ENCODE measurements at places on chromosomes 16 and 17.

DNA sequence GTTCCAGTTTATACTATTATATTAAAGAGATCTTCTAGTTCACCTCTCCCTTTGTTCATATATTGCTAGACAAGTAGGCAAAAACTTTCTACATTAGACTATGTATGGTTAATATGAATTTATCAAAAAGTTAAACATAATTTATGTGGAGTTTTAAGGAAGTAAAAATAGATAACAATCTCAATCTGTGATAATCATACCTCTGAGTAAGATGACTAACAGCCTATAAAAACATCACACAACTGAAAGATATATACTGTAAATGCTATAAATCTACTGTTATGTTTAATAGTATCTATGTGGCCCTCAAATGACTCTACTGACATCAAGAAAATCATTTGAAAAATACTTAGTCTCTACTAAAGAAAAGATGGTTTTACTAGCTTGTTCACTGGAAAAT, 37.1 kb downstream of the AP1G1 start:
- no peak for DNase-seq

- no peak for DNase-seq
Observed at GRCh38 chr17:49949634-49950033, 19.4 kb upstream of the DLX4 start.

- DNase-seq = no peak
Observed at GRCh38 chr17:80262291-80262690, 1.6 kb downstream of the RNF213 start.

DNA sequence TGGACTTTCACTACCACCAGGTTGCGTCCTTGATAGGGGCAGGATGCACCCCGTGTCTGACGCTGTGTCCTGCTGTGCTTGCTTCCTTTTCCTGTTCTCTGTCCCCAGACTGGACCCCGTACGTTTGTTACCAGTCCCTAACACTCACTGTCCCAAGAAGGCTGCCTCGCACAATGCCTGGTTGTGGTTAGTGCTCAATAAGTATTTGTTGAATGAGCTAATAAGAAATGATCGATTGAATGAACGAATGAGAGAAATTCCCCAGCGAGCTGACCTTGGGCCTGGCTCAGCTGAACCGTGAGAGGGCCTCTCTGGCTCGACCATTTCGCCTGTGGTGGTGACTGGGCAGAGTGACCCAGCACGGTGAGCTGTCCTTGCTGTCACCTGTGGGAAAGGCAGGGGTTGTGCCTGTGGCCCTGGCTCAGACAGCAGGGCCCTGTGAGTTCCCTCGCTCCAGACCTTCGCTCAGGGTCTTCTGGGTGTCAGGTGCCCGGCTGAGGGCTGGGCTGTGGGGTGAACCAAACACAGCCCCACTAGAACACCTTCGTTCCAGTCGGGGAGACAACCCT, 20.9 kb downstream of the CMIP start:
- DNase-seq = no peak

- no peak for DNase-seq
Observed at GRCh38 chr16:26275021-26275590, 583.3 kb downstream of the HS3ST4 start.

DNA sequence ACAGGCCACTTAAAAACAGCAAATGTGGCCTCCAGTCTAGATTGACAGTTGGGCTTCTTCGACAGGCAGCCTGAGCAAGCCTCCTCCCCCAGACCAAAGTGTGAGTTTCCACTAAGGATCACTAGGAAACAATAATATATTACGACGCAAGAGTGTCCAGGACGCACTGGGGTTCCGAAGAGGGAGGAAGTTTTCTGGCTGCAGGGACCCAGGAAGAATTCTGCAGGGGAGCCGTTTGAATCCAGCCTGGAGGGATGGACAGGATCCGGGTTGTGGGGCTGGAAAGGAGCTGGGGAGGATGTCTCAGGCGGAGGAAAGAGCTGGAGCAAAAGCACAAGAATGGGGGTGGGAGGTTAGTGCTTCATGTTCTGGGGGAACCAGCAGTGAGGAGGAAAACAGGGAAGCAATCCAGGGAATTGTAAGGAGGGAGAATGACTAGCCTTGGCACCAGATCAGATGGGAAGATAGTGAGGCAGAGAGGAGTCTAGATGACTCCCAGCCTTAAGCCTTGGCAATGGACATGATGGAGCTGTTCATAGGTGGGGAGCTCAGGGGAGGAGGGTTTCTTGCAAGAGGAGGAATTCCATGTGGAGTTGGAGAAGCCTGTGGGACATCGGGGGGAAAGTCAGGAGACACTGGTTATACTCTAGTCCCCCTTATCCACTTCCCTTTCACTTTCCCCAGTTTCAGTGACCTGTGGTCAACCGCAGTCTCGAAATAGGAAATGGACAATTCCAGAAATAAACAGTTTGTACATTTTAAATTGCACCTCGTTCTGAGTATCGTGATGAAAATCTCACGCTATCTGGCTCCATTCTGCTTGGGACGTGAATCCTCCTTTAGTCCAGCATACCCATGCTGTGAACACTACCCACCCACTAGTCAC, 26.6 kb downstream of the NGFR start:
- DNase-seq = no peak

GRCh38 chr17:17774009-17774881, 62.5 kb downstream of the SREBF1 start:
- DNase-seq = peak; percentile 99

DNA sequence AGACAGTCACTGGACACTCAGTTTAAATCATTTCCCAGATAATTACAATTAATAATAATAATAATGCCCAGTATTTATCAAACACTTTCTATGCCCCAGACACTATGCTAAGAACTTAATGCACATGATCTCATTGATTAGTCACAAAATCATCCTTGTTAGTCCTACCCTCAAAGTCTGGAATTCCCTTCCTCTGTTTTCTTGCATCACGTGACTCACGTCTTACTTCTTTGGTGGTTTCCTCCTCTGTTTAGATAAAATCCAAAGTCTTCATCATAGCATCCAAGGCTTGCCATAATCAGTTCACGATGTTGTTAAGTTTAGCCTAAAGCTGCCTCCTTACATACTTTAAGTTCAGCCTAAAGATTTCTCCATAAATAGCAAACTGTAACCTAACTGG, 471.9 kb downstream of the PMP22 start:
- DNase-seq = peak; percentile 91

DNA sequence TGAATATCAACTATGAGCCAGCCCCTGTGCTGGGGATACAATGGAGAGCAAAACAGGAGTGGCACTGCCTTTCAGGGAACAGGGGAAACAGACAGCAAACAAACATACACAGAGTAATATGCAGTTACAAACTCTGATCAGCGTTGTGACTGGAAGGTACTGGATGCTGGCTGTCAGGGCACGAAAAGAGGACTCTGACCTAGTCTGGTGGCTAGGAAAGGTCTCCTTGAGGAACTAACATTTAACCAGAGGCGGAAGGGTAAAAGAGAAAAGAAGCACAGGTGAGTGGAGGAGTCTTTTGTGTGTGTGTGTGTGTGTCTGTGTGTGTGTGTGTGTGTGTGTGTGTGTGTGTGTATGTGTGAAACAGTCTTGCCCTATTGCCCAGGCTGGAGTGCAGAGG, 12.4 kb upstream of the B4GALNT2 start:
- DNase-seq = no peak

DNA sequence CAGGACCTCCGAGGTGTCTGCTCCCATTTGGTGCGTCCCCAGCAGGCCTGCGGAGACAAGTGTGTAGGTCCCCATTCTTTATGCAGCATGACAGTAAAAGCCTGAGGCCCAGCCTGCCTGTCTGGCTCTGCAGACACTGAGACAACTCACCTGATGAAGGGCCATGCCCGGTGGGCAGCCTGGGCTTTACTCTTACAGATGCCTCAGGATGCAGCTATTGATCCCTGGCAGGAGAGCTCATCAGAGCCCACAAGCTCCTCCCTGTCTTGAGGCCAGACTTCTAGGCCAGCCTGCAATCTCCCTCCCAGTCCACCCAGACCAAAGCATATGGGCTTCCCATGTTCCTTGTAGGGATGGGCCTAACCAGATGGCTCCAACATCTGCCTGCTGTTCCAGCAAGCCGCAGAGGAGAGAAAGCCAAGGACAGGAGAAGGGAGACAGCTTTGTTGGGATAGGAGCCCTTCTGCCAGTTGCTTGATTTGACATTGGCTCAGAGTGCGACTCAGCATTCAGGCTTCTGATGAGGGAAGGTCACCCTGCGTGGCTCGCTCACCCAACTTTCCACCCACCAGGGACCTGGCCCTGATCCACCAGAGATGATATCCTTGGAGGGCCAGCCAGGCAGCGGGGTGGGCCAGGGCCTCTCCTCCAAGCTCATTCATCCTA, 87.5 kb downstream of the SOCS1 start:
- no peak for DNase-seq

DNA sequence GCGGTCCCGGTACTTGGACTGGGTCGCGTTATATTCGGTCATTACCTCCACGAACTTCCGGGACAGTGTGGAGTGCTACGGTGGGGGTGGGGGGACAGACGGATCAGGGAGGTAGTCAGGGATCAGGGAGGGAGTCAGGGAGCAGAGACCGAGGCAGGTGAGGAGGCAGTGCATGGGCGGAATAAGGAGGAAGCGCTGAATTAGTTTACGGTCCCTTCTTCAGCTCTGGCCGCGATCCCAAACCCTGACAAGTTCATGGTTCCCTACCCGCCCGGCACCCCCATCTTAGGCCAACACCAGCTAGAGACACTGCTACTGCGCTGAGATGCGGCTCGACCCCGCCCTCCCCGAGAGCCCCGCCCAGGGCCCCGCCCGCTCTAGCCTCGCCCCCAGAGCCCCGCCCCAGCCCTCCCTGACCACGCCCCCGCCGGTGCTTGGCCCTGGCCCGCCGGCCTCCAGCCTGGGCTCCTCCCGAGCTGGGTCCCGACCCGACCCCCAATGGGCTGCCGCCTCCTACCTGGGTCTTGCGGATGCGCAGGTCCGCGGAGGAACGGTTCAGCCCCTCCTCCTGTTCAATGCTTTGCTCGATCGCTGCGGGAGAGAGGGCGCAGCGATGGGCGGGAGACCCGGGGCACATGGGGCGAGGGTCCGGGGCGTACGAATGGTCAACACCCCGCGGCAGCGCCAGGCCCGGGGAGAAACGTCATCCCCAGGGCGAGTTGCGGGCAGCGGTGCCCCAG, 12.1 kb downstream of the HSD3B7 start:
- peak; percentile 55 for DNase-seq

- DNase-seq = no peak
Observed at GRCh38 chr16:89890886-89891657, 17.7 kb downstream of the TCF25 start.

DNA sequence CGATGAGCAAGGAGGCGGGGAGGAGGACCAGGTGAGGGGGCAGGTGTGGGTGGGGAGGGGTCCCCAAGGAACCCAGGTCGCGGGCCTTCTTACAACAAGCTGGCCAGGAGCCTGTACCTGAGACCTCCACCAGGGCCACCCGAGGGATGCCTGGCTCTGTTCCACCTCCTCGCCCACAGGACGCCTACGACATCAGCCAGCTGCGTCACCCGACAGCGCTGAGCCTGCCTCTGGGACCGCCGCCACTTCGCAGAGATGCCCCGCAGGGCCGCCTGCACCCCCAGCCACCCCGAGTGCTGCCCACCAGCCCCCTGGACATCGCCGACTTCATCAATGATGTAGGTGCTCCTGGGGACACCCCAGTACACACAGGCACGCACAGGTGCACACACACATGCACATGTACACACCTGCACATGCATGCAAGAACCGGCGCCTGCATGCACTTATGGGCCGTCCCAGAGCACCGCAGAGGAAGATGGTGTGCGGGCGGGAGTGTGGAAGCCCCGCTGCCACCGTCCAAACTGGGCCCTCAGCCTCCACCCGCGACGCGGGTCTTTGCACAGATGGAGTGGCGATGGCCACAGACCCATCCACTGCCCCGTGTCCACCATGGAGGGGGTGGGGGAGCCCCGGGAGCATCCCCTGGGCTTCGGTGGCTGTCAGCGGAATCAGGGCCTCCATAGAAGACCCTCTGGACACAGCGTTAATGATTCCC, 6.6 kb downstream of the SLC22A31 start:
- DNase-seq = no peak

DNA sequence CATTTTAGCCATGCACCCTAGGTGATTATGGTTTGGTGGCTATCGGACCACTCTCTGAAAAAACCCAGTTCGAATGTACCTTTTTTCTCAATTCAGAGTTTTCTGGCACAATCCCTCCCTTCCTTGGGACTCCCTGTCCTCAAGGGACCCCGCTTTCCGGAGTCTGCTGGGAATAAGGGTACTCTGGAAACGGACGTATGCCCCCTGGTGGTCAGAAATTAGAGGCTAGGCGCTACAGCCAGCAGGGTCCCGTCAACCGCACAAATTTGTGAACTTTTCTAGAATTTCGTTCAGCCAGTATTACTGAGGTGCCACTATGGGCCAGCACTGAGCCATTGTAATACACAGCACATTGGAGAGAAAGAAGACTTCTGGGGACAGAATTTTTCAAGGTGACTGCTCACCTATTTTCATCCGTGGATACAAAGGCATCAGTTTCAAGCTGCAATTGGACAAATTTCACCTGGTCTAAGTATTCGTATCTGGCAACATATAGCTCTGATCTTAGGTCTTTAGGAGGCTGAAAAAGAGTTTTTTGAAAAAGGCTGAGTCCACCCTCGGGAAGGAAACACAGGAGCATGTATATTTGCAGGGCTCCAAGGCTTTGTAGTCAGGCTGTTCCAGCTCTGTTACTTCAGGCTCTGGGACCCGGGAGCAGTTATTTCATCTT, 27.1 kb upstream of the CRYBA1 start:
- DNase-seq = peak; percentile 44

- no peak for DNase-seq
Observed at GRCh38 chr17:73785496-73785895, 141.3 kb upstream of the SDK2 start.

DNA sequence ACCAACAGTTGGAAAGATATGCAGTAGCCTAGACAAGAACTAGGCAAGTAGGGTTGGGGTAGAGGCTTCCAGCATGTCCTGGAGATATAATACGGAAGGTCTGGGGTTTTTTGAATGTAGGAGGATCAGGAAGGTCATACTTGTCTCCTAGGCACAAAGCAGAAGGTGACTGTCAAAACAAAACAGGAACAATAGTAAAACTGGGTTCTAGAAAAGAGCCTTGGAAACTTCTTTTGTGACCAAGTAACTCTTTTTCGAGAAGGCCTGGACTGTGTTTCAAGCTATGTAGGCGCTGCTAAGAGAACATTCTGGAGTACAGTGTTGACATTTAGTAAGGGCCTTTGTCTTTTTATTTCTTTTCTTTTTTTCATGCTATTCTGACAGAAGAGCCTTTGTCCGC, 26.9 kb upstream of the TENT4B start:
- DNase-seq = no peak

GRCh38 chr16:27748868-27749546, 199.1 kb downstream of the KATNIP start:
- peak; percentile 60 for DNase-seq

GRCh38 chr16:13298666-13299065, 397.3 kb downstream of the SHISA9 start:
- no peak for DNase-seq

DNA sequence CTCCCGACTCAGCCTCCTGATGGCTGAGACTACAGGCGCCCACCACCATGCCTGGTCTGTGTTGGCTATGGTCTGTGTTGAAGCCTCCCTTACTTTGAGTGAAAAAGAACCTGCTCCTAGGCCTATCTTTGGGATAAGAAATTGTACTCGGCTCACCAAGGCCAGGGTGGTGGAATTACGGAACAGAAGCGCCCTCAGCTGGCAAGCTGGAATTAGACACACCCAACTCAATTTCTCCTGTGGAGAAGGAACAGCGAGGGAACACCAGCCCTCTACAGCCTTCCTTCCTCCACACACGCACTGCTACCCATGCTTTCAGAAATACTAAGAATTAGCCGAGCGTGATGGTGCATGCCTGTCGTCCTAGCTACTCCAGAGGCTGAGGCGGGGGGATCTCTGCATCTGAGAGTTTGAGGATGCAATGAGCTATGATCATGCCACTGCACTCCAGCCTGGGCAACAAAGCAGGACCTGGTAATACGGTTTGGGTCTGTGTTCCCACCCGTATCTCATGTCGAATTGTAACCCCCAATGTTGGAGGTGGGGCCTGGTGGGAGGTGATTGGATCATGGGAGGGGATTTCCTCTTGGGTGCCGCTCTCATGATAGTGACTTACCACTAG, 40.1 kb upstream of the RBBP6 start:
- DNase-seq = peak; percentile 13
